ENCODE measurements at places on chromosomes 13 and 19.
A peak's percentile ranks its signal among the peaks of the same experiment; 100 is the strongest.

DNA sequence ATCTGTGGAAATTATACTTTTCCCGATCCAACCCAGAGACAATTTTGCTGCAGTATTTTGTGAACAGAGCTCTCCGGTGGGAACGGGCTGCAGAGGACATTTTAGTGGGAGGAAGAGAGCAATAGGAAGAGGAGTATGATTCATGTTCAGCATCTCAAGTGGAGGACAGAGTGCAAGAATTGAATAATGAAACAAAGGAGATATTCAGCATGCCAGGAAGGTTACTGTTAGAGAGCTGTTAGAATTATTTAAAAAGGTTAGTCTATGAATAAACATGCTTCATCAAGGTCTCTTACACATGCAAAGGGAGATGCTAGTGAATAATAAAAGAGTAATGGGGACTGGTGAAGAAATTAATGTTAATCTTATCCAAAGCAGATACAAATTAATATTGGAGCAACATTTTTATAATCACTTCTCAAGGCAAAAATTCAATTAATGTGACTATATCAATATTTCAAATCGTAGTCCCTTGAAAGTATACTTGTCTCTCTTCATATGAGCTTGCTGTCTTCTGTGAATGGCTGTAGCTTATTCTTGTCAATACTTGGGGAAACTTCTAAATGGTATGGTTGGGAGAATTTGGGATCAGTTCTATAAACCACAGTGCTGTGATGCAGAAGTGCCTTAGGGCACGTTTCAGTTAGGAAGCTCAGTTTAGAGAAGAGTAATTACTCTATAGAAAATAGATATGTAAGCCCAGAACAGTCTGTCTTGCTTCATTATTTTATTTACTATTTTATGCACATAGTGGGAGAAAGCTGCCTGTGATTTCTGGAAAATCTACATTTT is 1165.8 kb downstream of the OLFM4 start:
- no peaks in the 10 kb centered on the region for H3K36me3 ChIP-seq
- peak overlapping the region; percentile 0 for H3K27ac ChIP-seq
- no peaks in the 10 kb centered on the region for H3K27me3 ChIP-seq
- H3K4me3 ChIP-seq = no peak overlapping the region

DNA sequence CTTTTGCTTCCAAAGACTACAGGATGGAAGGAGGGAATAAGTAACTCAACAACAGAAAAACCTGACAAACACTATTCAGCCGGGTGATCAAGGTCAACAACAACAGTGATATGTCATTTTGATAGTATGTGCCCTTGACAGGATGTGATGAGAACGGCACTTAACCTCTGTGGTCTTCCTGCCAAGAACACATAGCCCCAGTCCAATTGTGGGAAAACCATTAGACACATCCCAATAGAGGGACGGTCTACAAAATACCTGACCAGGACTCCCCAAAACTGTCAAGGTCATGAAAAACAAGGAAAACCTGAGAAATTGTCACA is 43.1 kb upstream of the AMER2 start:
- H3K4me1 ChIP-seq = no peaks in the 10 kb centered on the region
- no peak for DNase-seq
- H3K27ac ChIP-seq = no peak overlapping the region
- no peaks in the 10 kb centered on the region for H3K27me3 ChIP-seq
- H3K36me3 ChIP-seq = no peaks in the 10 kb centered on the region
- H3K4me3 ChIP-seq = no peak overlapping the region

- no peaks in the 10 kb centered on the region for H3K27me3 ChIP-seq
- peak; percentile 54 for DNase-seq
- peaks cover 9% of the 10 kb centered on the region for H3K36me3 ChIP-seq
- peak overlapping the region; percentile 51 for H3K27ac ChIP-seq
- no peak overlapping the region for H3K4me3 ChIP-seq
Observed at GRCh38 chr13:49649244-49649962, 21.1 kb downstream of the ARL11 start.

GRCh38 chr13:100667894-100668293 is 6.7 kb downstream of the TMTC4 start:
- peaks cover 30% of the 10 kb centered on the region for H3K36me3 ChIP-seq
- no peak for DNase-seq
- H3K27me3 ChIP-seq = no peaks in the 10 kb centered on the region
- H3K4me3 ChIP-seq = no peak overlapping the region
- H3K4me1 ChIP-seq = peaks cover 5% of the 10 kb centered on the region

- H3K36me3 ChIP-seq = peaks cover 62% of the 10 kb centered on the region
- H3K27ac ChIP-seq = no peak overlapping the region
- no peak for DNase-seq
- H3K4me3 ChIP-seq = no peak overlapping the region
- H3K27me3 ChIP-seq = no peaks in the 10 kb centered on the region
- no peaks in the 10 kb centered on the region for H3K4me1 ChIP-seq
Observed at GRCh38 chr13:113322043-113322461, 25.0 kb downstream of the LAMP1 start.

DNA sequence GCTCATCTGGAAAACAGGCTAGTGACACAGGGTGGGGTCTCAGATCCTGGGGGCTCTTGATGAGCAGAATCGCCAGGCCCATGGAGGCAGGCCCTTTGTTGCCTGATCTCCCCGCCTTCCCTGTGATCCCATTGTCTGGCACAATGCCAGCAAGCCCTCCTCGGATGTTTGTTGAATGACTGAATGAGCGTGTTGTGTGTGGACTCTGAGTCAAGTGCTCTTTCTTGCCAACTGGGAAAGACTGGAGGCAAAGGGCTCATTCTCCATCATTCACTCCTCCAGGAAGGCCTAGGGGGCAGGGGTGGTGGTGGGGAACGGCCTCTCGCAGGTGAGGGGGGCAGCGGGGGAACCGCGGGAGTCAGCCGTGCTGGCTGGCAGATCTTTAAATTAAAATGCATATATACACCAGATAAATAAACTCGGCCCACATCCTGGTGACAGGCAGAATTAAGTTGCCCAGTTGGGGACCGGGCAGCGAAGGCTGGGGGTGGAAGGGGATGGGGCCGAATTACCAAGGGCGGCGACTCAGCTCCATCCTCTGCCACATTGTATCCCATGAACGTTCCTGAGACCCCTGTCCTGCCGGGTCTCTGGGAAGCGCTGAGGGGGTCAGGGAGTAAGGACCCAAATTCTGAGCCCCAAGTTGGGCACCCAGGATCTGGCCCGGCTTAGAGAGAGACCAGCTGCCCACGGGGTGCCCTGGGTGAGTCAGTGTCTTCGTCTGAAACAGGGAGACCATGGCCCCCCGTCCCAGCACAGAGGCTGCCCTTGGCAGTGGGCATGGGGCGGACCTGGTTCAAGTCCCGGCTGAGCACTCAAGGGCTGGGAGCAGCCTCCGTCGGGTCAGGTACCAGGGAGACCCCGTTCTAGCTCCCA is 24.5 kb downstream of the EFNA2 start:
- no peaks in the 10 kb centered on the region for H3K36me3 ChIP-seq
- no peaks in the 10 kb centered on the region for H3K27me3 ChIP-seq
- H3K4me3 ChIP-seq = no peak overlapping the region
- no peak for DNase-seq
- no peaks in the 10 kb centered on the region for H3K4me1 ChIP-seq

DNA sequence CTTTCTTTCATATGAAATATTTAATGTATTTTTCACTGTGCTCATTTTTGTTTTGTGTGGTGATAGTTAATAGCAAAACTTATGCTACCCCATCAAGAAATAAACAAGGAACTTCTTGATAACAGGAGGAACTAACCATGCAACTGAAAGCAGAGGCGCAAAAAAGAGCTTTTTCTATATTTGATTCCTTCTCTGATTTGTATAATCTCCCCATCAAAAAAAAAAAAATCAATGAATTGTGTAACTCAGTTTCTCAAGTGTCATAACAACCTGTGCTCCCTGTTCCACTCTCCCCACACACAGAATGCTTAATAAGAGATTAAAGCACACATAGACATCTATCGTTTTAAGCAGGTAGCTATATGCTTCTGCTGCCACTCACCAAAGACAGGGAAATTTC is 67.3 kb upstream of the MED4 start:
- peaks cover 27% of the 10 kb centered on the region for H3K4me1 ChIP-seq
- DNase-seq = no peak
- H3K27me3 ChIP-seq = no peaks in the 10 kb centered on the region
- H3K27ac ChIP-seq = no peak overlapping the region
- peaks cover 7% of the 10 kb centered on the region for H3K36me3 ChIP-seq
- H3K4me3 ChIP-seq = no peak overlapping the region

DNA sequence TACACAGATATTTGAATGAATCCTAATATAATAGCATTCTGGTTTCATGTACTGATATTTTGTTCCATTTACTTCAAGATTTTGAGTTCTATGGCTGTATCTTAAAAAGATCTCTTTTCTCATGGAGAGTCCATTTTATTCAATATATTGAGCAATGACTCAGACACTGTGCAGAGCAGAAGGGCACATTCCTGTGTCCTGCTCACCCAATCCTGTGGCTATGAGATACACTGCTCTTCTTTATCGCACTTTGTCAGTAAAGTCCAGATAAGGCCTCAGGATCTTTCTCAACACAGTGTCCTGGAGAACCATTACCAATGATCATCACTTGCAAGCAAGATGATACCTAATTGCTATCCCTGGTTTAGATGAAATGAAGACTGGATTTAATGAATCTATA is 155.0 kb downstream of the CYSLTR2 start:
- no peaks in the 10 kb centered on the region for H3K4me1 ChIP-seq
- DNase-seq = no peak
- no peak overlapping the region for H3K27ac ChIP-seq
- no peaks in the 10 kb centered on the region for H3K36me3 ChIP-seq
- H3K27me3 ChIP-seq = no peaks in the 10 kb centered on the region

- no peak overlapping the region for H3K4me3 ChIP-seq
- no peak overlapping the region for H3K27ac ChIP-seq
- H3K27me3 ChIP-seq = no peaks in the 10 kb centered on the region
Observed at GRCh38 chr13:66665991-66666390, 564.1 kb downstream of the PCDH9 start.

GRCh38 chr19:8025316-8025715 is 19.9 kb upstream of the ELAVL1 start:
- no peak overlapping the region for H3K27ac ChIP-seq
- no peak overlapping the region for H3K4me3 ChIP-seq
- H3K27me3 ChIP-seq = no peaks in the 10 kb centered on the region
- DNase-seq = no peak

DNA sequence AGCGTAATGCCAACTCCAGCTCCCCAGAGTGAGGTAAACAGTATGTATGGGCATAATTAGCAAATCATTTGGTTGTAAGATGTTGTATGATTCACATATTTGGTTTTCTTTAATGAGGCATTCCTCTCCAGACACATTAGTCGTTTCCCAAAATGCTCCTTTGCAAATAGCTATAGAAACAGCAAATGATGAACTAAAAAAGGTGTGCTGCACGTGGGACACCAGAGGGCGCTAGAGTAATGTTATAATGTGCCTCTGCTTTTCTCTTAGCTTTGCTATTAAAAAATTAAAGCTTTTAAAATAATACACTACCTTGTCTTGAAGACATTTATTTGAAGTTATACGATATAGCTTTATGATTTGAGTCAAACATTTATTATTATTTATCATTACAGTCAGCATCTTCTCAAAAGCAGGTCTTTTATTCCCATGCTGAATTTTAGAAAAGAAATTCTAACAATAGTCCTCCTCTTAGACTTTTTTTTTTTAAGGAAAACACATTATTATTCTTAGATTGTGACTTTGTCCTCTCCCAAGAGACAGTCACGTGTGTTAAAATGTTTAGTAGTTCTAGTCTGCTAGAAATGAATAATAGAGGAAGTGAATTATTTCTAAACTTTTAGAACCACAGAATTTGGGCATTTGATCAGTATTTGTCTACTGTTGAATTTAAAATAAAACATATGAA is 121.6 kb upstream of the FRY start:
- H3K36me3 ChIP-seq = no peaks in the 10 kb centered on the region
- no peaks in the 10 kb centered on the region for H3K27me3 ChIP-seq
- H3K27ac ChIP-seq = no peak overlapping the region
- peak; percentile 74 for DNase-seq
- peaks cover 12% of the 10 kb centered on the region for H3K4me1 ChIP-seq

- H3K4me1 ChIP-seq = peaks cover 13% of the 10 kb centered on the region
- no peaks in the 10 kb centered on the region for H3K27me3 ChIP-seq
- H3K27ac ChIP-seq = no peak overlapping the region
- no peak overlapping the region for H3K4me3 ChIP-seq
- DNase-seq = no peak
- H3K36me3 ChIP-seq = no peaks in the 10 kb centered on the region
Observed at GRCh38 chr19:45171211-45171623, 6.8 kb downstream of the TRAPPC6A start.

Data from MCF 10A (cell line).